ENCODE measurements at places on chromosomes 3 and 15. TPM values are rescaled to one million over a fixed set of nuclear protein-coding genes. Genes with fewer than 3 reads are reported as not detected.
A peak's percentile ranks its signal among the peaks of the same experiment; 100 is the strongest.

TMCO5A gene
- not detected for total RNA-seq

CCNB2 gene
- total RNA-seq = 58.7 TPM

DNA sequence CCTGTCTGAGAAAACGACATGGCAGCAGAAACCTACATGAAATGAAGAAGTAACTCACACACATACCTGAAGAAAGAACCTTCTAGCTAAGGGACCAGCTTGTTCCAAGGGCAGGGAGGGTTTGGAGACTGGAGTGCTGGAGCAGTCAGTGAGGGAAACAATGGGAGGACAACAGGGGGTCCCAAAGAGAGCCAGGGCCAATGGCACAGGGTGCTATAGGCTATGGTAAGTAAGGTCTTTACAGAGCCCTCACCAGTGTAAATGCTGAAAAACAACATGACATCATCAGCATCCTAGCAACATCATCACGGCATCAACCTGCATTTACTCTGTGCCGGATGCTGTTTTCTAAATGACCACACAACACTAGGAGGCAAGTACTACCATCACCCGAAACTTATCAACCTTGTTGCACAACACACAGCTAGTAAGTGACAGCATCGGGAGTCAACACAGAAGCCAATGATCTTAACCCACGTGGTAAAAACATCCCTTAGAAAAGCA is 449.5 kb upstream of the WNT5A start:
- H3K4me1 ChIP-seq = no peaks in the 10 kb centered on the region
- DNase-seq = no peak
- H3K27me3 ChIP-seq = no peaks in the 10 kb centered on the region
- H3K4me3 ChIP-seq = no peak overlapping the region
- H3K36me3 ChIP-seq = no peaks in the 10 kb centered on the region

GRCh38 chr3:39810647-39811161 is 1.3 kb downstream of the MYRIP start:
- DNase-seq = peak; percentile 5
- H3K27ac ChIP-seq = no peak overlapping the region
- H3K4me1 ChIP-seq = peaks cover 17% of the 10 kb centered on the region
- H3K27me3 ChIP-seq = peaks cover 68% of the 10 kb centered on the region
- peaks cover 2% of the 10 kb centered on the region for H3K36me3 ChIP-seq

- peaks cover 25% of the 10 kb centered on the region for H3K4me1 ChIP-seq
- peaks cover 9% of the 10 kb centered on the region for H3K27me3 ChIP-seq
- H3K4me3 ChIP-seq = peak overlapping the region; percentile 83
- H3K27ac ChIP-seq = peak overlapping the region; percentile 80
- H3K36me3 ChIP-seq = peaks cover 3% of the 10 kb centered on the region
Measured at GRCh38 chr15:60396958-60397771, 621 bp downstream of the ANXA2 start.

DNA sequence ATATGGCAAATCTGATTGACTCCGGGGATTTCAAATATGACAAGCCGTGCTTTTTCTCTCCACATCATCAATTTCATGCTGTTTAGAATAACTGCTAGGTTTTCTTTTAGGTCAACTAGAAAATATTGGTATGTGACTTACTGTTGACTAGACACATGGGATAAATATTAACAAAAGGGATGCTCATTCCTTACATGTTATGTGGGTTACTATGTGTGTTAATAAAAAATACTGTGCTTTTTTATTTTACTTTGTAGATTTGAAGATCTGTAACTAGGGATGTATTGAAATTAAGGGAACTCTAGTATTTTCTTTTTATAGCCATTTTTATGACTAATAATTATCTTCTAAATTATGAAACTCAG is 264.6 kb upstream of the COL8A1 start:
- H3K27ac ChIP-seq = no peak overlapping the region
- no peak for DNase-seq
- no peaks in the 10 kb centered on the region for H3K4me1 ChIP-seq
- H3K4me3 ChIP-seq = no peak overlapping the region
- no peaks in the 10 kb centered on the region for H3K27me3 ChIP-seq
- H3K36me3 ChIP-seq = no peaks in the 10 kb centered on the region

GRCh38 chr3:99468918-99469317 is 169.5 kb upstream of the COL8A1 start:
- DNase-seq = no peak
- no peak overlapping the region for H3K4me3 ChIP-seq
- no peak overlapping the region for H3K27ac ChIP-seq
- no peaks in the 10 kb centered on the region for H3K4me1 ChIP-seq

DNA sequence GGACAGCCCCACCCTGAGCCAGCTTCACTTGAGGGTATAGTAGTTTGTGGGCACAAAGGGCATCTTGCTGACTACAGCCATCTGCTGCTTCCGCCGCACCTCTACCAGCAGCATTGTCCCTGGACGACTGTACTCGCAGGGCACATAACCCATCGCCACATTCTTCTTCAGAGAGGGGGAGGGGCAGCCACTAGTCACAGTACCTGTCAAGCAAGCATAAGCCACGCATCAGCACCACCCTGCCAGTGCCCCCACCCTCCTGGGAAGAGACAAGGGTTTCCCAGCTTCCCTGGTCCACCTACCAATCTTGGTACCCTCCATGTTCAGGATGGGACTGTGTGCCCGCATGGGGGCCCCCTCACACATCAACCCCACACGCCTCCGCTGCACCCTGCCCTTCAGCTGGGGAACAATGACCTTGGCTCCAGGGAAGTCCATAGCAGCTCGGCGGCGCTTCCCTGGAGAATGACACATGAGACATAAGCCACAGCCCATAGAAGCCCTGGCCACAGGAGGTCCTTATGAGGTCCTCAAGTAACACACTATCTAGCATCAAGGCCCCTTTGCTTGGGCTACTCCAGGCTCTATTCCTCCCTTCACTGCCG is 4.7 kb downstream of the AMT start:
- no peak for DNase-seq
- H3K36me3 ChIP-seq = peaks cover 32% of the 10 kb centered on the region
- peak overlapping the region; percentile 64 for H3K27ac ChIP-seq
- no peaks in the 10 kb centered on the region for H3K27me3 ChIP-seq
- H3K4me1 ChIP-seq = peaks cover 68% of the 10 kb centered on the region

DNA sequence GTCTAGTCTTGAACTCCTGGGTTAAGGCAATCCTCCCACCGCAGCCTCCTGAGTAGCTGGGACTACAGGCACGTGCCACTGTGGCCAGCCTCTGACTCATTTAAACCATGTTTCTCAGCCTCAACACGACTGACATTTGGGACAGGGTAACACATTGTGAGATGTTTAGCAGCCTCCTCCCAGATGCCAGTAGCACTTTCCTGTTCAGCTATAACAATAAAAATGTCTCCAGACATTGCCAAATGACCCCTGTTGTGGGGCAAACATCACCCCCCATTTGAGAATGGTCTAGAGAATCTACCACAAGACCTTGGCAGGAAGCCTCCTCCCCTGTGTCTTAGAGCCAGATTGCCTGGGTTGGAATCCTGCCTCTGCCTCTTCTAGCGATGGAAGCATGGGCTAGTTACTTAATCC is 8.4 kb downstream of the TMEM40 start:
- peaks cover 10% of the 10 kb centered on the region for H3K4me1 ChIP-seq
- DNase-seq = peak; percentile 38
- peaks cover 10% of the 10 kb centered on the region for H3K27me3 ChIP-seq

DNA sequence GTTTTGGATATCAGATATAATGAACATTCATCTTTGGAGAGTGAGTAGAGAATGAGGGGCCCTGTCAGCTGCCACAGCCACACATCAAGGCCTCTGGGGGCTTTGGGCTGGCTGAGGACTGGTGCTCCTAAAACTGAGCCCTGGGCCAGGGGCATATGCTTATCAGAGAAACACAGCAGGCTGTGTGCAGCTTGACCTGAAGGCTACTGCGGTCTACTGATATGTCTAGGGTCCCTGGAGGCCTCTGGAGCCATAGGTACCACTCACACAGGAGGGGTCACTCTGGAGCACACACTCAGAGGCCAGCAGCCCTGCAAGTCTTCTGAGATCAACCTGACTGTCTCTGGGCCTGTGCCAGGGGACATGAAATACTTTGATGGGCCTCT is 7.6 kb downstream of the TF start:
- no peak overlapping the region for H3K4me3 ChIP-seq
- no peaks in the 10 kb centered on the region for H3K36me3 ChIP-seq
- H3K27ac ChIP-seq = no peak overlapping the region
- DNase-seq = no peak

DNA sequence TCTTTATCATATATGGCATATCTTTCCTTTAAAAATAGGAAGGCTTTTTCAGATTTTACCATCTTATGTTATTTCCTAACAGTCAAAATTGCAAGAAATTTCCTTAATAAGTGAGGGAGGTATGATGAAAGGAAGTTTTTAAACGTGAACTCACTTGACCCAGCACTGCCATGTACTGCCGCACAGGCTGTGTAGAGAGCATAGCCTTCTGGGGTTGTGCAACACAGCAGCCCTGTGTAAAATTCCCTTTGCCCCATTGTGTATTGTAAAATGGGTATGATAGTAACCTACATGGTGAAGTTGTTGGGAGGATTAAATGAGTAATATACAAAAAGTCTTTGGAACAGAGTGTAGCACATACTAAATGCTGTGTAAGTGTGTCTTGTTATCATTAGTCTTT is 78.6 kb downstream of the PEX5L start:
- no peak overlapping the region for H3K4me3 ChIP-seq
- no peaks in the 10 kb centered on the region for H3K36me3 ChIP-seq
- no peak for DNase-seq
- H3K27ac ChIP-seq = no peak overlapping the region

- DNase-seq = no peak
- H3K27ac ChIP-seq = no peak overlapping the region
- H3K4me1 ChIP-seq = no peaks in the 10 kb centered on the region
- H3K4me3 ChIP-seq = no peak overlapping the region
- peaks cover 13% of the 10 kb centered on the region for H3K27me3 ChIP-seq
Measured at GRCh38 chr15:30062881-30063280, 19.9 kb upstream of the GOLGA8J start.

DNA sequence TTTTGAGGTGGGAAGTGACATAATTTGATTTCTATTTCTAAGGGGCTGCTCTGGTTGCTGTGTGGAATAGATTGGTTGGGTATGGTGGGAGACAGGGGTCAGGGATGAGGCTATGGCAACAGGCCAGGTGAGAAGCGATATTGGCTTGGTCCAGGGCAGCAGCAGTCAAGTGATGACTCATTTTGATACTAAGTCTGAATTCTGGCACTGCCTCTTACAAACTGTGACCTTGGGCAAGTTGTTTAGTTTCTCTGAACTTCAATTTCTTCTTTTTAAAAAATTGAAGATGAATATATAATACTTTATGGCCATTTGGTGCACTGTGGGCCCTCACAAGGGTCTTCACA is 40.4 kb upstream of the CLSTN2 start:
- DNase-seq = no peak
- no peaks in the 10 kb centered on the region for H3K36me3 ChIP-seq
- peaks cover 4% of the 10 kb centered on the region for H3K27me3 ChIP-seq
- no peaks in the 10 kb centered on the region for H3K4me1 ChIP-seq
